ENCODE measurements at places on chromosomes 6 and 20.
A peak's percentile ranks its signal among the peaks of the same experiment; 100 is the strongest.

DNA sequence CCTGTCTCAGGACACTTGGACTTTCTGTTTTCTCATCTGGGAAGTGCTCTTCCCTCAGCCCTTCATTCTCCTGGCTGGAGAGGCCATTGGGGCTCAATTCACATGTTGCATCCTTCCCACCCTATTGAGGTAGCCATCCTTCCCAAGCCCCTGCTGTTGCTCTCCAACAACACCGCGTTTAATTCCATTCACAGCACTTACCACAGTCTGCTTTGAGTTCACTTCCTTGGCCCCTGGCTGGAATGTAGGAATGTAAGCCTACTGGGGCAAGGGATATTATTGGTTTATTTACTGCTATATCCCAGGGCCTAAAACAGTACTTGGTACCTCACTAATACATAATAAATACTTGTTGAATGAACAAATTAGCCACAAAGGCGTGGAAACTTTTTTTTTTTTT, 6.7 kb upstream of the GFOD1 start:
- no peak for DNase-seq

DNA sequence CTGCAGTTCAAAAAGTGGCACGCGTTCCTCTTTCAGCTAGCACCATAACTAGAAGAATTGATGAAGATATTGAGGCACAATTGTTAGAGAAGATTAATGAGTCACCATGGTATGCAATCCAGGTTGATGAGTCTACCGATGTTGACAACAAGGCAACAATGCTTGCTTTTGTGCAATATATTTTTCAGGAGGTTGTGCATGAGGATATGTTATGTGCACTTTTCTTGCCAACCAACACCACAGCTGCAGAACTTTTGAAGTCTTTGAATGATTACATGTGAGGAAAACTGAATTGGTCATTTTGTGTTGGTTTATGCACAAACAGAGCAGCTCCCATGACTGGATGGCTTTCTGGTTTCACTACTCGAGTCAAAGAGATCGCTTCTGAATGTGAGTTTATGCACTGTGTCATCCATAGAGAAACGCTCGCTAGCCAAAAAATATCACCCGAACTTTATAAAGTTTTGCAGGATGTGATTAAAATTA, 129.3 kb upstream of the SLC24A3 start:
- DNase-seq, result no peak

- DNase-seq, result no peak
Measured at GRCh38 chr6:67736161-67736560, 898.9 kb upstream of the ADGRB3 start.

DNA sequence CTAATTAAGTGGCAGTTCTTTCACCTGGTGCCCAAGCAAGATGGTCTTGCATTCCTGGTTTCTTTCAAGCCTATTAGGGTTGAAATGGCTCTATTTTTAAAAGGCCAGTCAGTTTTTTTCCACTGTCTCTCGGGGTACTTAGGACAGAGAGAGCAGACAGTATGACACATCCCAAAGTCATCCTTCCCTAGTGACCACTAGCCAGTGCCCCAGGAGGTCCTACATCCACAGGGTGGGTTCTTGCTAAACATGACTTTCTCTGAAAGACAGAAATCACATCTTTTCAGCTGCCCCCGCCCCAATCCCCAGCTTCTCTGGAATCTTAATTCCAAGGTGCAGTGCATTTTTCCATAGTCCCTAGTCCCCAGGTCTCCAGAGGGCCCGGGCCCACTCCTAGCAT, 192.4 kb downstream of the SLC24A3 start:
- no peak for DNase-seq

- no peak for DNase-seq
Measured at GRCh38 chr6:18545726-18546125, 158.6 kb downstream of the RNF144B start.

DNA sequence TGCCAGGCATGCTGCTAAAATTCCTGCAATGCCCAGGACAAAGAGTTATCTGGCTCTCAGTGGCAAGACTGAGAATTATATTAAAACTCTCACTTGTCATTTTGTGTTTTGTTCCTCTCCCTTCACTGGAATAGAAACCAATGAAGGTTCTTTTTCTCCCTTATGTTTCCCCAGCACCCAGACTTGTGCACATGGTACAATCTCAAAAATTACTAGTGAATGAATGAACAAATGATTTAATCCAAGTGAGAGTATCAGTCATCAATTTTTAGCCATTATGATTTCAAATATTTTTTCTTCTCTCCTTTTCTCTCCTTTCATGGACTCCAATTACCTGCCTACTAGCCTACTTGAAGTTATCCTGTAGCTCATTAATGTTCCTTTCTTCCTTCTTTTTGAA, 70.1 kb downstream of the BCAS1 start:
- DNase-seq, result no peak

- DNase-seq, result no peak
Measured at GRCh38 chr6:4891141-4891540, 112.7 kb downstream of the RPP40 start.

GRCh38 chr20:39025883-39026282, 63.7 kb downstream of the DHX35 start:
- DNase-seq, result no peak

DNA sequence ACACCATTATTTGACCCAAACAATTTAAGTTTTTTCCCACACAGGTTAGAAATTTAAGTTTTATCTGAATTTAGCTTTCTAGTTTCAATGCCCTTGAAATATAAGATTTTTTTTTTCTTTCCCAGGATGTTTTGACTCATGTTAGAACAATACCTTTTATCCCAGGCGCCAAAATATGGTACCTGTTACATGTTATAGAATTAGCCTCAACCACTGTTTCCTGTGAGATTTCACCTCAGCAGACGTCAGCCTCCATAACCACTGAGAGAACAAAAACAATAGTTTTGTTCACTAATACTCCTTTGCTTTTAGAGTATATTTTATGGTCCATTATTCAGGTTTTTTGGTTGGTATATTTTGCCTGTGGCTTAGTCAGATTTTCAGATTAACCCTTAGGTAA, 302.9 kb downstream of the CDKAL1 start:
- DNase-seq, result no peak

- DNase-seq, result peak; percentile 51
Measured at GRCh38 chr20:46060301-46060881, 29.4 kb downstream of the NCOA5 start.

- no peak for DNase-seq
Measured at GRCh38 chr6:89950879-89951391, 56.7 kb downstream of the GJA10 start.

- DNase-seq, result no peak
Measured at GRCh38 chr20:59484228-59484627, 120.1 kb upstream of the PHACTR3 start.

DNA sequence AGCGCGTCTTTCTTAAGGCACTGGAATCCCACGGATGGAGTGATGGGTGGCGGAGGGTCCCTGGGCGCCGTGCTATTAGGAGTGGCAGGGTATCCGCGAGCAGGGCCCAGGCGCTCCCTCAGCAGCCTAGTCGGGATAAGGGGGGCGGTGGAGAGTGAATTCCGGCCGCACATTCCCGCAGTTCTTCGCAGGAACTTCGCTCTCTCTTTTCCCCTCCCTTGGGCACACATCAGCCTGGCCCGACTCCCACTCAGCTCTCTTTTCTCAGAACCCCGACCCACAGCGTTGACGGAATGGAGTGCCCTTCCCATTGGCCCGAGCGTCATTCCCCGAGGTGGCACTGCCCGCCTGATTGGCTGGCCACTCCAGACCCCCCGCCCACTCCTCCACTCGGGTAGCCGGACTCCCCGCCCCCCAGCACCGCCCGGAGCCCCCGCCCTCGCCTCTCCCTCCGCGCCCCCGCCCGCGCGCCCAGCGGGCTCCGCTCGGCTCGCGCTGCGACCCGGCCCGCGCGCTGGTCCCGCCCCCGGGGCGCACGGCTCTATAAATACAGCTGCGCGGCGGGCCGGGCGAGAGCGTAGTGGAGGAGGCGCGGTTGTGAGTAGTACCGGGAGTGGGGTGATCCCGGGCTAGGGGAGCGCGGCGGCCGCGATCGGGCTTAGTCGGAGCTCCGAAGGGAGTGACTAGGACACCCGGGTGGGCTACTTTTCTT, at the start of gene ID4:
Gene ID4, plus strand, starts transcription at position 572 of the 712 bp plus-strand sequence. CDS start 385 bp downstream, outside the sequence.
- DNase-seq, result no peak

DNA sequence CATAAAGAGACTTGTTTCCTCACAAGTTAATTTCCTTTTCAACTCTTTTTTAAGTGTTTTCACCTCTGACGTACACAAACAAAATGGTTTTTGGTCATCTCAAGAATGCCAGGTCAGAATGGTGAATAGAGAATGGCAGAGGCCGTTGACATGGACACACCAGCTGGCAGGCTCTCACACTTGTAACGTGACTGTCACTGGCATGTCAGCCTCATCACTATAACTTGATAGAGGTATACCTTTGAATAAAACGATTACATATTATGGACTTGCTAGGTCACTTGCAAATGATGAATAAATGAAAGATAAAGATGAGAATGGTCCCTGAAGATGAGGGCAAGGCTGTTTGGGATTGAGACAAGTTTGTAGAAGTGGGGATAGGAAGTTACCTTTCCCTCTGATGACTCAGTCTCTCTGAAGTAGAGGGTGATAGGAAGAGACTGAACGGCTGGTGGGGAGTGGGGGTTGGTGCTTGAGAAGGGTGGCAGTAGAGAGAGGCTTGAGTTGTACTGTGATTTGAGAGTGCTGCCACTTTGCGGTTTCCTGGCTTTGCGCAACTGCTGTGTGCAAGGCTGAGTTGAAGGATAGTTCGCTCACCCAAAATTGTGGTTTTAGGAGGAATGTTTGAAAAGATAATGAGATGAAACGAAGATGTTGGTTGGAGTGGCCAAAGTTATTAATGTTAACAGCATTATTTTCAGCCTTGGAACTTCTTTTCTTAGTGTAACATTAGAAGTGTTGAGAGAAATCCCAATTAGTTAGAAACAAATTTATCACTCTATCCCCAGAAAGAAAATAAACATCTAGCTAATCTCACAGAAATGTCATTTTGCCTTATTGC, 30.3 kb downstream of the TBPL1 start:
- DNase-seq, result no peak

- DNase-seq, result no peak
Measured at GRCh38 chr6:7785243-7786035, 59.5 kb downstream of the BMP6 start.

All from NCI-H1417 treated with DMSO at 0.1 percent for 48 hours (cell line).